ENCODE measurements at places on chromosomes 3 and 15. TPM values are rescaled to one million over a fixed set of nuclear protein-coding genes. Genes with fewer than 3 reads are reported as not detected.

DNA sequence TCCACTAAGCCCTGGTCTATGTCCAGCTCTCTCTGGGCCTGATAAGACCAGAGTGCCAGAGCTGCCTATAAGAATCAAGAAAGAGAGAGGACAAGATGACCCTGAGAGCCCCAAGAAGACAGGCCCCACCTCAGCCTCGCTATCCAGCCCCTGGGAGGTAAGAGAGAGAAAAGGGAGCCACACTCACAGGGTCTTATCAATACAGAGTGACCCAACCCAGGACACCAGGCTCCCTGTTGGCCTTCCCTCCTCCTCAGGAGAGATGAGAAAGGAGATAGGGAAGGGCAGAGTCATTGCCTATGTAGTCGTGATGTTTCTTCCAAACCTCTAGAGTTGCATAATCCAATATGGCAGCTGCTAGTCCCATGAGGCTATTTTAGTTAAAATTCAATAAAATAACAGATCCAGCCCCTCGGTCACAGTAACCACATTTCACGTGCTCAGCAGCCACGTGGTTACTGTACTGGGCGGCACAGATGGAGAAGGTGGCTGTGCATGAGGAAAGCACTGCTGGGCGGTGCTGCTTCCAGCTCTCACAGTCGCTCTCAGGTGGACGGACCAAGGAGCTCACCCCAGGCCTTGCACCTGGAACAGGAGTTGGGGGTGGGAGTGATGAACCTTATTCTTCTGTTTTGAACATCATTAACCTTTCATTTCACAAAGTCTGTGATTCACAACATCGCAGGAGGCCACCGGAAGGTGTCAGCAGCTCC, 525.8 kb downstream of the SHQ1 start:
- DNase-seq, result no peak

DCLK3 gene
- total RNA-seq, result not detected

DNA sequence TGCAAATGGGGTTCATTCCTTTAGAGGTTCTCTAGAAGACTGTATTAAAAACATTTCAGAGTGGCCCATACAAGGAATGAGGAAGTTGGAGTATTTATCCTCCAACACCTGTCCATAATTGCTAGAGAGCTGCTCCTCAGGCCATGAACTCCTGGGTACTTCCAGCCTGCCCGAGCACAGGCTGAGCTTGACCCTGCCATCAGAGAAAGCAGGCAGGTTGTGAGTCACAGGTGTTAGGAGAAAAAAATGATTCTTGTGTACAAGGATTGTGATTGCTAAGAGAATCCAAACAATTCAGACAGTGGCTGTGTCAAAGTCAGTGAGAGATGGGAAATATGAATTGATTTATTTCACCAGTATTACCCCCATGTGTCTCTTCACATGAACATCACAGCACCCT, 156.8 kb upstream of the GADL1 start:
- no peak for DNase-seq

TIGIT gene
- total RNA-seq, result not detected

GRCh38 chr3:124498891-124499290, 231.4 kb upstream of the UMPS start:
- DNase-seq, result no peak

DNA sequence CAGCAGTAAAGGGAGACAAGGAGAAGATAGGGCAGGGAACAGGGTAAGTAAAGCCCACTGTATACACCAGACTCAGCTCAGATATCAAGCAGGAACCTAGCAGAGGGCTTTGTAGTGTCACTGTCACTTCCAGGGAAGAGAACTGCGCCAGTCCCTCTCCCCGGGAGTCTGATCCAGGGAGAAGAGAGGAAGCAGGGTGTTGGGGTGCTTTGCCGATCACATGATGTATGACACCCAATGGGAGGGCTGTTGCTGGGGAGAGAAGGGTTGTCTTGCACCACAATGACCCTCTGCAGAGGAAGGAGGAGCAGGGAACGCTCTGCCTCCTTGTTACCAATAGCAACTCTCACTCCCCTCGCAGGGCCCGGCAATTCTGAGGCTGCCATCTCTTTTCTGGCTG, 147.2 kb upstream of the SLC2A2 start:
- no peak for DNase-seq

- DNase-seq, result no peak
Observed at GRCh38 chr3:139893963-139894642, 40.9 kb upstream of the CLSTN2 start.

GRCh38 chr3:56836276-56837163, 34.8 kb upstream of the ARHGEF3 start:
- no peak for DNase-seq

DNA sequence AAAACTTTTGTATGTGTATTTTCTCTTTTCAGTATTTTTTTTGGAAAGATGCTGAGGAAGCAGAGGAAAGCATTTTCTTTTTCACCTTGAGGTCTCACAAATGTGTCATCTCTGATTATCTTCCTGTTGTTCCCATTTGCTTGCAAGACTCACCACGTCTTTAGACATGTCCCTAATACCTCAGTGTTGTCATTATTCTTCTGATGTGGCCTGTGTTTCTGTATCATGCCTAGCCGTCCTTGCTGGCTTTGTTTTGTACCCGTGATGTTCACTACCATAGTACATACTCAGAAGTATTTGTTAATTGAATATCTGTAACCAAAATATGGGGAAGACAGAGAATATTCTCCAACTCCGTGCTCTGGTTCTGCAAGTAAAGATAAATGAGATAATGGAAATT, 5.0 kb upstream of the P2RY14 start:
- DNase-seq, result no peak

DNA sequence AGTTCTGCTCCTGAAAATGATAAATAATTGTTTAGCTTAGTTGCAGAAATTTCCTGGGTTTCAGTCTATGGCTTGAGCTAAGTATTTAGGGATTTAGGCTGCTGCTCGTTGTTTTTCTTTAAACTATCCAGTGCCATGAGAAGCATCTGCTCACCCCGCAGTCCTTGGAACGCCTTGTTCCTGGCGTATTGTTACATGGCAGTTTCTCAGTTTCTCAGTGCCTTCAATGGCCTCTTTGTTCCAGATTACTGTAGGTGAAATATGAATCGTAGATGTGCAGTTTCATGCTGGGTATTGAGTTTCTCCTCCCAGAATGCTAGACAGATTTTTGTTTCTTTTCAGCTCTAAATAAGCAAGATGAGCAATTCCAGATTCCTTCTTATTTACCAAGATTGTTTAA, 269.5 kb upstream of the GBE1 start:
- peak; percentile 1 for DNase-seq

DNA sequence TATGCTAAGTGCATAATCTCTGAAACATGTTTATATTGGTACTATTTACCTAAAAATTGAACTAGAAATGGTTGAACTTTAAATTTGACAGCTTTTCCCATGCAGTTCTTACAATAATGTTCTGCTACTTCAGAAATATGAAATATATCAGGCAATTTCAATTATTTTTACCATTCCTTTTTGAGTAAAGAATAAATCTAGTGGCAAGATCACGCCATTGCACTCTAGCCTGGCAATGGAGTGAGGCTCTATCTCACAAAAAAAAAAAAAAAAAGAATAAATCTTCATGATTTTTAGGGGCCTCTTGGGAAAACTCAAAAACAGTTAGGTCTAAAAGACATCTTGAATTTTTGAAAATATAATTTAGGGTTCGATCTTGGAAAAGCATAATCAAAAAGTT, 10.6 kb upstream of the DNAAF4 start:
- no peak for DNase-seq

PYGO1 gene
- 10.5 TPM for total RNA-seq

COX5A gene
- 97.5 TPM for total RNA-seq

TUBGCP4 gene
- total RNA-seq, result 15.6 TPM

- no peak for DNase-seq
Observed at GRCh38 chr15:43893956-43894355, 67.2 kb downstream of the WDR76 start.

- DNase-seq, result no peak
Observed at GRCh38 chr15:69881302-69881670, 216.4 kb downstream of the TLE3 start.

CMTM7 gene
- 12.4 TPM for total RNA-seq

- no peak for DNase-seq
Observed at GRCh38 chr15:101213570-101213969, 38.3 kb downstream of the CHSY1 start.

DNA sequence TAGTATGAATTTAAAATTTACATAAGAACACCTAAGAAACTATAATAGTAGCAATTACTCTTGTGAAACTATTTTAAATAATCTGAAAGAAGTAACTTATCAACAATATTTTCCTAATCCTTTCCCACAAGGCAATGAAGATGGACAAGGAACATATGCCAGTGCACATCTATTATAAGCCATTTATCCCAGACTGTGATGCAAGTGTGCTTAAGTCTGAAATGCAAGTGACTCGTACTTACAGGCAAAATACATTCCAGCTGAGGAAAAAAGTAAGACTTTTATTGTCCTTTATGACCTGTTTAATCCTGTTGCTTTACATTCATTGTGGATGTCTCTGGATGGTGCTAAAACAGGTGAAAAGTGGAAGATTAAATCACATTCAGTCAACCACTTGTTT, 709.4 kb downstream of the ZNF385D start:
- peak; percentile 42 for DNase-seq

- DNase-seq, result no peak
Observed at GRCh38 chr3:140273542-140274195, 338.7 kb downstream of the CLSTN2 start.

DNA sequence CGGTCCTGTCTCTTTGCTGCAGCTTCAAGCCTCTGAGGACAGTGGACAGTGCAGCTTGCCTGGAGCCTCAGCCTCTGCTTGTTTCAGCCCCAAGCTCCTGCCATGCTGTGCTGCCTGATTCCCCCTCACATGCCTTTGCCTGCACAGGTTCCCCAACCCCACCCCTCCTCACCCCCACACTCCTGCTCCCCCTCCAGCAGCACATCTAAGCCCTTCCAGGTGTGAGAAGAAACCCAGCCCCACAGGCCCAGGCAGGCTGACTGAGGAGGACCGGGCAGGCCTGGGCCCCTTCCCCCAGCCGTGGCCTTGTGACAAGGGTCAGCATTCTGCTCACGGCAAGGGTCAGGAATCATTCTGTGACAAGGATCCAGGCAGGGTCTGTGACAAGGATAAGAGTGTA, 22.8 kb downstream of the VIPR1 start:
- DNase-seq, result no peak

- no peak for DNase-seq
Observed at GRCh38 chr3:181326637-181327223, 337.2 kb upstream of the DNAJC19 start.

PLSCR5 gene
- not detected for total RNA-seq

ANKUB1 gene
- not detected for total RNA-seq

DNA sequence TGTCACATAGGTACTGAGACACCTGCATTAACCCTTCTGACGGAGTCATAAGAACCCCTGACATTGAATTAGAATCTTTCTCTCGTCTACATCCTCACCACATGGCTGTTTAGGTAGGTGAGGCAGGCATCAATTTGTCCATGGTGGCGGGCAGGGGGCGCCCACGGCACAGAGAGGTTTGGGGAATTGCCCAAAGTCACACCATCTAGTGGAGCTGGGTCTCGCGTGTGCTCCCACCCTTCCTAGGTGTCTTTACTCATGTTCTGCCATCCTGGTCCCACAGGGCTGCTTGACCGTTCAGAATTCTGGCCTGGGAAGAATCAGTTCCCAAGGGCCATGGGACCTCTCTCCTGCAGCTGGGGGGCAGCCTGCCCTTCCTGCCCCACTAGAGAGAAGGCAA, 14.7 kb upstream of the DLL4 start:
- DNase-seq, result no peak
